NCI-H1417 (cell line): ENCODE measurements at places on chromosomes 3 and 15.

GRCh38 chr3:59517388-59517787 lies 467.6 kb upstream of the CFAP20DC start:
- peak; percentile 6 for DNase-seq

DNA sequence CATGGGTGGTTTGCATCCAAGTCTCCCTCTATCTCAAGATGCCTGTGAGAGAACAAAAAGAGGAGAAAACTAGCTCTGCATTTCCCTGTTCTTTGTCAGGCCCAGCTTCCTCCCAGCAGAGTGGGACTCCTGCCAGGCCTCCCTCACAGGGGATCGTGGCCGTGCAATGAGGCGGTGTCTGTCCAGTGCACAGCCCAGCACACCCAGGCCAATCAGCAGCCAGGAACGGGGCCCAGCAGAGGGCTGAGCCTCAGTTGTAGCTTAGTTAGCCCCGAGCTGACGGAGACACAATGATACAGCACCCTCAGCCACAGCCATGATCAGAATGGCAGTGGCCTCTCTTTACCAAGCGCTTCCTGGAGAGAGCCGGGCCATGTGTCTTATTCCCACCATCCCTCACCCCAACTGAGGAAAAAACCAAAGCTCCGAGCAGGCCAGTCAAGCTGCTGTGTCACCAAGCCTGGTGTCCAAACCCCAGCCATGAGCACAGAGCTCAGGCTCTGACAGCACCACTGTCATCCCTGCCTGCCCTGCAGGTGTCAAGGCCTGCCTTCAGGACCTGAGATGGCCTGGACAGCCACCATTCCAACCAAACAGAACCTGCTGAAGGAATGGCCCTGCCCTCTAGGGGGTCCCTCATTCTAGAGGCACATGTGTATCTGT lies 71.1 kb downstream of the DNAJB8 start:
- DNase-seq = no peak

DNA sequence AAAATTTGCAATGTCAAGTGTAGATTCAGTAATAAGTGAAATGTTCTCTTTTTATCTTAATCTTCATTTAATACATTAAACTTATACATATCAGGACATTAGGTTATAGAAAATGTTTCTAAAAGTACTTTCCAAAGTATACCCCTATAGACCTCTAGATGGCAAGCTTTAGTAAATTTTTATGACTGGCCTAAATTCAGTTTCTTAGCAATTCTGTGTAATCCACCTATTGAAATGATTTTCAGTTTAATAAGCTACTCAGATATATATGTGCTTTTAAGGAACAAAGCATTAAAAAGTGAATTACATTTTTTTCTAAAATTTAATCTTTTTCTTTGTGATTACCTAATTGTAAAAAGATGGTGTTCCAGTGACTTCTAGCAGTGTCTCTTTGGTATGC lies 342.2 kb downstream of the GBE1 start:
- peak; percentile 17 for DNase-seq

- no peak for DNase-seq
These were observed 1.3 kb downstream of the NEIL1 start for GRCh38 chr15:75348034-75348561.

DNA sequence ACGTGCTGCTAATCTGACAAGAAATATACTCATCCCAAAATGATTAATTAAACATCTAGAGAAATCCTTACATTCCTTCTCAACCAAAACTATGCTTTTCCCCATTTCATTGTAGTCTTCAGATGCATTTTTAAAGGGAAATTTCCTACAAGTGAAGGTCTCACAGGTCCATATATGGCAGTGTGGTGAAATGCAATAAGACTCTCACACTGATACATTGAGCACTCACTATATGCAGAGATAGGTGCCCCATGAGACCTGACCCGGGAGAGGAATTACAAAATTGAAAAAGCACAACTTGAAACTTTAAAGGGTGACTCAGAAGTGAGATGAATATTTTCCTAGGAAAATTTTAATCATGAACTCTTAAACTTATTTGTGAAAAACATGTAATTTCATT lies 629.2 kb upstream of the NAALADL2 start:
- no peak for DNase-seq

- peak; percentile 74 for DNase-seq
These were observed 9.1 kb upstream of the GNAI2 start for GRCh38 chr3:50226888-50227389.

DNA sequence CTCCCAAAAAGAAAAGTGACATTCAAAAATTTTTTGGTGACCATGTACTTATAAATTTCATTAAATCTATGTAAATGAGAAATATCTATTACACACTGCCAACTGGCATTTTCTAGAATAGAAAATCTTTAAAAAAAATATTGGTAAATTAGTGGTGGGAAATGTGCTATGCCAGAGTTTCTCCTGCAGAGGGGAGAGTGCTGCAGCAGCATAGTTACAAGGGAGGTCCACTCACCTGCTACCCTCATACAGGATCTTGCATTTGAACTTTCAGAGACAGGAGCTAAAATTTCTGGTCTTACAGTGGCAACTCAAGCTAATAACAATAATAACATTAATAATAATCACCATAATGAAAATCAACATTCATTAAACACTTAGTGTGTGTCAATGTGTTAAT lies 459.6 kb downstream of the NSUN3 start:
- no peak for DNase-seq
